ENCODE measurements at places on chromosomes 13 and 19.

- DNase-seq = no peak
Measured at GRCh38 chr19:48454150-48454730, 1.1 kb upstream of the KCNJ14 start.

GRCh38 chr19:3608750-3609322 is 2.2 kb upstream of the TBXA2R start:
- no peak for DNase-seq

DNA sequence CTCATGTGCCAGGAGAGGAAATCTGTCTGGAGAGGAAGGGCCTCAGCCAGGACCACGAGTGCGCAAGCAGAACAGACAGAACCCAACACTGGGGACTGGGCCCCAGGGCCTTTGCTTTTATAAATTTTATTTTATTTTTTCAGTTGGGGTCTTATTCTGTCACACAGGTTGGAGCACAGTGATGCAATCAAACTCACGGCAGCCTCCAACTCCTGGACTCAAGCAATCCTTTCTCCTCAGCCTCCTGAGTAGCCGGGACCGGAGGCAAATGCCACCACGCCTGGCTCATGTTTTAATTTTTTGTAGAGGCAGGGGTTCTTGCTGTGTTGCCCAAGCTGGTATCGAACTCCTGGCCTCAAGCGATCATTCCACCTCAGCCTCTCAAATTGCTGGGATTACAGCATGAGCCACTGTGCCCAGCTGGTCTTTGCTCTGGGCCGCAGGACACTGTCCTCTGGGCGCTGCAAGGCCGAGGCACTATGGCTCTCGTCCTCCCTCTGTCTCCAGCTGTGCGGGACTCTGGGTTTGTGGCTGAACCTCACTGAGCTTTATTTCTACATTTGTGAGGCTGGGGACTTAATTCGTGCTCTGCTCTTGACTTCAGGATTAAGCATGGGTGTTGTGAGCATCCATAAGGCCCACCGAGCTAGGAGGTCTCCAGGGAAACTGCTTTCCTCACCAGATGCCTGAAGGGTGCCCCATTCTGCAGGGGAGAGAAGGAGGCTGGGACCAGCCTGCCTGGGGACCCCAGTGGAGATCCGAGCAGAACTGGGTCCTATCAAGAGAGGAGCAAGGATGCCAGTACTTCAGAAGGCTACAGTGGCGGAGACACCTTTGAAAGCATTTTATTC is 144.2 kb upstream of the VSTM2B start:
- DNase-seq = no peak

- DNase-seq = no peak
Measured at GRCh38 chr13:75740031-75740430, 103.9 kb downstream of the LMO7 start.

DNA sequence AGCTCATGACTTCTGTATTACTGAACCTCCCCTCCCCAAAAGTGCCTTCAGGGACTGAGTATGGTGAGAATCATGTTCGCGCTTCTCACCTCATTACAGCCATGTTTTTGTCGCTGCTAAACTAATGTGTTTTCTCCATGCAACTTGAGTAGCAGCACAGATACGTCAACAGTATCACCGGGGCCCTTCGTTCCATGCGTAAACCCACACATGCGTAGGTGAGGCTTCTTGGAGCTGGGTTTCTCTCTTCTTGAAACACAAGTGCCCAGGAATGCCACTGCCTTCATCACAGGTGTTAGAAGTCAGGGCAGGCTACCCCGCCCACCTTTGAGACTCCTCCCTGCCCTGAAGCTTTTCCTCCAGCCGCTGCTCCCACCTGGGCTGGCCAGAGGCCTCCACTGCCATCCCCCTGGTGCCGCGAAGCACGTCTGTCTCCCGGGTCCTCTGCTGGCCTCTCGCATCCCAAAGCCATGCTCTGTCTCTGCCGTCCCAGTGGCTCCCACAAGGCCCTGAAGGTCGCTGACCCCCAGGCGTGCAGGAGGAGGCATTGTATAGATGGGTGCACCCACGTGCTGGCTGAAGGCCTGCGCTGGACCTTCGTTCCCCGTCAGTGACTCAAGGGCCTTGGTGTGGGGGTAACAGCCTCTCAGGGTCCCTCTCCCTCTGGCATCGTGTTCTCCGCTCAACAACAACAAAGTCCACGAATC is 135.3 kb upstream of the MCF2L start:
- DNase-seq = no peak

DNA sequence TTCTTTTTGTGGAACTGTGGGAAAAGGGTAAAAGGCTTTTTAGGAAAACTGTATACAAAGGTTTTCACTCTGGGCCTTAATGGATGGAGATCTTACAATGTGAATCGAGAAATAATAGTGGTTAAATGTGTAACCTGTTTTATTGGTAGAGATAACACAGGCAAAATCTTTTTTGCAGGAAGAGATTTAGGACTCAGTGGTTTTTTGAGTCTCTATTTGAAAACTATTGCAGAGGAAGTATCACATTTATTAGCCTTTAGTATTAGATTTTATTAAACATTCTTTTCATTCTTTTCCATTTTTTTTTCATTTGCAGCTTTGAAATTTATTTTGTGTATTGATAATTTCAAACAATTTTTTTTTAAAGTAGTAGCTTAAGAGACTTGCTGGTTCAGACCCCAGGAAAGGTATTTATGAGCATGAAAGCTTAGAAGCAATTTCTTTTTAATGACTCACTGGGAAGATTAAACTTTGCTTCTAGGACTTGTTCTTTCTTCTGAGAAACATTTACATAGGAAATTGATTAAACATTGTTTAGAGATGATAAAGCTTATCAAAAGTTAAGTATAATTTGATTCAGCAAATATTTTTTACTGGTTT is 10.5 kb downstream of the KLF5 start:
- DNase-seq = no peak

GRCh38 chr19:18269070-18269723 is 5.1 kb downstream of the IQCN start:
- no peak for DNase-seq

DNA sequence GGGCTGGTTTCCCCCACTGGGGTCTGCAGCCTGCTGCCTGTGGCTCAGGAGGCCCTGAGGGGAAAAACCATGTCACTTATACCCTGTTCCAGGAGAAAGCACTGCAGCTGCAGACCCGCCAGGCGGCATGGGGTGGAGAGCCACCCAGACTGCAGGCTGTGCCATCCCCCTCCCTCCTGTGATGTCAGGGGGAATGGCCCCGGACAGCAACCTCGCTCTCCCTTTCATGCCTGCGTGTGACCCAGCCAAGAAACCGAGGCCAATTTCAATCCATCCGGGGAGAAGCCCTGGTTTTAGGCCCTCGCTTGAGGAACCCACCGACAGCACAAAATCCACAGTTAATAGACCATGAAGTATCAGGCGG is 37.2 kb upstream of the MATK start:
- no peak for DNase-seq

DNA sequence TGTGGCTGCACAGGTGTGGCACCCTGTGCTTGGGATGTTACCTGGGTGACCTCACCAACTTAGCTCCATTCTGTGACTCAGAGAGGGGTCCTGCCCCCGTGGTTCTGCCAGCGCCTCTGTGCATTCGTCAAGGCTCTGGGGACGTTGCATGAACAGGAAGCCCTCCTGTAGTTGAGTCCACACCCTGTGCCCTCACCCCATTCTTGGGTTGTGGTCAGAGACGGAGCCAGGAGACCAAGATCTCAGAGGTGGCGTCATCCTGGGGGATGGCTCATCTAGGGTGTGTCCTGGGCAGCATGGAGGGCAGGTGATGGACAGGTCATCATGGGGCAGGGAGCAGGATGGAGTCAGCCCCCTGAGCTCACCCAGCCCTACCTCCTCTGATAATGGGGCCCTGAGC is 2.5 kb downstream of the COX6B2 start:
- no peak for DNase-seq

- no peak for DNase-seq
Measured at GRCh38 chr13:40342461-40342860, 324.0 kb downstream of the FOXO1 start.

GRCh38 chr13:64755961-64756360 is 2474.2 kb downstream of the PCDH9 start:
- no peak for DNase-seq

GRCh38 chr19:7701049-7701653 is 780 bp downstream of the FCER2 start:
- no peak for DNase-seq

DNA sequence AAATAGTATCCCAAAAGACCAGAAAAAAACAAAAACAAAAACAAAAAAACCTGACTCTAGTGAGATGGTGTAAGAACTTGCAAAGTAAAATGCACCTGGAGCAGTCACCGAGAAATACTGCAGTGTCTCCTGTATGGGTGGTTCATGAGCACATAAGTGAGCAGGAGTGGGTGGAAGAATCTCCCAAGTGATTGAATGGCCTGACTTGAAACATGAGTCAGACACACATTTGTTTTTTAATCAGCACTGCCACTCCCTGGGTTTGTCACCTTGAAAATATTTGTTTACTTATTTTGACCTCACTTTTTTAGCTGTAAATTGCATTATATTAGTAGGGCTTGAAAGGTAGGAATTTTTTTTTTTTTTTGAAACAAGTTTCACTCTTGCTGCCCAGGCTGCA is 2.0 kb downstream of the ZNF431 start:
- DNase-seq = no peak

- DNase-seq = no peak
Measured at GRCh38 chr19:58474291-58474996, 1.7 kb upstream of the ZNF446 start.

- DNase-seq = no peak
Measured at GRCh38 chr13:48132961-48133360, 38.1 kb upstream of the MED4 start.

DNA sequence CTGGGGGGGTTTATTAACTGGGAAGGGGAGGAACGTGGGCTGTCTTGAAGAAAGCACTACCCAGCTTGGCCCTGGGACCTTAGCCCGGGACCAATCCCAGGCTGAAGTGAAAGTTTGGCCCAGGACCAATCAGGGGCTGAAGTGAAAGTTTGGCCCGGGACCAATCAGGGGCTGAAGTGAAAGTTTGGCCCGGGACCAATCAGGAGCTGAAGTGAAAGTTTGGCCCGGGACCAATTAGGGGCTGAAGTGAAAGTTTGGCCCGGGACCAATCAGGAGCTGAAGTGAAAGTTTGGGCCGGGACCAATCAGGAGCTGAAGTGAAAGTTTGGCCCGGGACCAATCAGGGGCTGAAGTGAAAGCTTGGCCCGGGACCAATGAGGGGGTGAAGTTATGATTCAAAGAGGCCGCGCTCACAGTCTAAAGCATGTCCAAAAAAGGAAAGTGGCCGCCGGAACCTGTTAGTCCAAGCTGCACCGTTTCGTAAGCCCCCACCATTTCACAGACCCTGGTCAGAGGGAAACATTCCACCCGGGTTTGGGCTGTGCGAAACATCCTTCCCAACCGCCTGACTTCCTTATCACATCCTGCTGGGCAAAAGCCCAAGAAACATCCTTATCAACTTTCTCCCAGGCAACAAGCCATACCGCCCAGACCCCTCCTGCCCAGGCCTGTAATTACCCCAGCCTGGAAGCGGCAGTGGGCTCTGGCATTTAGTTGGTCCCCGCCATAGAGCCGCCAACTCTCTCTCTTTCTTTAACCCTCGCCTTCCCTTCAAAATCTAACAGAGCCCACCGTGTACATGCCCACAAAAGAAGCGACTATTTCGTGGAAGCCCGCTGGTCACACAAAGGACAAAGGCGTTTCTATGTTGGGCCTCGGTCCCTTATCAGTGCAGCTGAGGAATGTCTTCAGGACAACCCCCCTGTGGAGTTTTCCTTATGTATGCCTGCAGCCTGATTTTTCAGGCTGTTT is 1.1 kb downstream of the ZNF850 start:
- DNase-seq = no peak

DNA sequence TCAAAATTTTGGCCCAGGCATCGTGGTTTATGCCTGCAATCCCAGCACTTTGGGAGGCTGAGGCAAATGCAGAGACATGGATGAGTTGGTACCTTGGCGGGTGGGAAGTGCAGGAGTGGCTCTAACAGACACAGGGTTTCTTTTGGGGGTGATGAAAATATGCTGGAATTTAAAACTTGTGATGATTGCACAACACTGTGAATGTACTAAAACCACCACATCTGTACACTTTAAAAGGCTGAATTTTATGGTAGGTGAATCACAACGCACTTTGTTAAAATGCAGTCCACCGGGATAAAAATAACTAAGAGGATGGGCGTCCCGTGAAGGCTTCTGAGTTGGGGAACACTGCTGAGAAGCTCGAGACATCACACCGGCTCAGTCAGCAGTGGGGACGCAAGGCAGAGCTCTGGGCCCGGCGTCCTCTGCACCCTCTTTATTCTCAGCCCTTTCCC is 47.1 kb downstream of the MLLT1 start:
- DNase-seq = no peak

DNA sequence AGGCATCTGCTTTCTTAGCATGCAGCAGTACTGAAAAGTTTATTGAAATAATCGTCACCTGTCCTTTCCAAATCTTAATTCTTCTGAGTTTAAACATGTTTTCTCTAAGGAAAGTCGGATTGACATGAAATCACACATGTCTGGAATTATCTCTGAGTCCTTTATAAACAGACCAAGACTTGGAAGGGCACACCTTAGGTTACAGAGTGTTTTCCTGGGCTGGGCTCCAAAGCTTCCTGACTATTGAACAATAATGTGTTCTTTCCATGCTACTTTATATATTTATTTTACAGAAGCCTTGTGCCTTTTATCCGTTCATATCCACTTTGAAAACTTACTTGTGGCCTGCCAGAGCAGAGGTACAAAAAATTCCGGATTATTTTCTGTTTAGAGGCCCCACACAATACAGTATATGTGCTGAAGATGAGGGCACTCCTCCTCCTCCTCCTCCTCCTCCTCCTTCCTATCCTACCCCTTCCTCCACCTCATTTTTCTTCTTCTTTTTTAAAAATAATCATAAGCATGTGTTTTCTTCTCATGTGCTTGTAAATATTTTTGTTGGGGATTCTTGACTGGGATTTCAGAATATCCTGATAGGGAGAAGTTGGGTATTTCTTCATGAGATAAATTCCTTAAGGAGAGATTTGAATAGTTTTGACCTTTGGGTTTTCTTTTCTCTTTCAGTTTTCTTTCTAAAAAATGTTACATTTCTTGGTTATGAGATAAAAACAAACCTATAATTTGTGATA is 52.3 kb downstream of the LRCH1 start:
- DNase-seq = no peak
